ENCODE measurements at places on chromosomes 7 and 10.
A peak's percentile ranks its signal among the peaks of the same experiment; 100 is the strongest.

DNA sequence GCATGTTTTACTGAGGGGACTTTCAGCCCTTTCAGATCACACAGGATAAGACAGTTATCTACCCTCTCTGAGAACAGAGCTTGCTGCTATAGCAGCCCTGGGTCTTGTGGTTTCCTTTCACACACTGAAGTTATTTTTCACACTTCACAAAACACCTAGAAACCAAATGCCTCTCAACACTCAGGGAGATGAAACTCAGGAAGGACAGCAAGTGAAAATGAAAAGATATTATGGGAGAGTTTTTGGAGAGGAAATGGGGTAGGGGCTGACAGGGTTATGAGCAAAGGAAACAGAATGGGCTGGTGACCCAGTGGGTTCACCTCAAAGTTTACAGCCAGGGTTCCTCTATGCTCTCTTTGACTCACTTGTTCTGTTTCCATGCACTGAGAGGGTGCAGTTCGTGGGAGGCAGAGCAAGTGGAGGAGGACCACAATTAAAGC is 17.0 kb upstream of the GIMAP2 start:
- peak; percentile 51 for DNase-seq

GRCh38 chr10:14855453-14855852 is 17.3 kb downstream of the HSPA14 start:
- DNase-seq = no peak

GRCh38 chr10:115164220-115164619 is 71.1 kb downstream of the ATRNL1 start:
- no peak for DNase-seq

DNA sequence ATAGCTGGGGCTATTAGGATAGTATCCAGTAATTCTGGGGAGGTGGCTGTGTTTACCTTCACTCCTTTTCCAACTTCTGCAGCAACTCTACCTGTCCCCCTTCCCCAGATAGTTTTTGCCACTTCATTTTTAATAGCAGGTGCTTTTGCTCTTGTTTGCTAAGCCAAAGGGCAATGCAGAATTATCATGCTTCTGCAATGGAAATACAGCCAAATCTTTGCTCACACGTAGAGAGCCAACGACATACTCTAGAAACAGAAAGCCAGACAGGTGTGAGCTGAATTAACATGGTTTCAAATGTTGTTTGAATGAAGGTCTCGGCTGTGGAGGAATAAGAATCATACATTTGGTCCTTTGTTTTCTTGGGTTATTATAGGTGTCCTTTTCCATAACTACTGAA is 14.4 kb downstream of the PLEKHS1 start:
- no peak for DNase-seq

DNA sequence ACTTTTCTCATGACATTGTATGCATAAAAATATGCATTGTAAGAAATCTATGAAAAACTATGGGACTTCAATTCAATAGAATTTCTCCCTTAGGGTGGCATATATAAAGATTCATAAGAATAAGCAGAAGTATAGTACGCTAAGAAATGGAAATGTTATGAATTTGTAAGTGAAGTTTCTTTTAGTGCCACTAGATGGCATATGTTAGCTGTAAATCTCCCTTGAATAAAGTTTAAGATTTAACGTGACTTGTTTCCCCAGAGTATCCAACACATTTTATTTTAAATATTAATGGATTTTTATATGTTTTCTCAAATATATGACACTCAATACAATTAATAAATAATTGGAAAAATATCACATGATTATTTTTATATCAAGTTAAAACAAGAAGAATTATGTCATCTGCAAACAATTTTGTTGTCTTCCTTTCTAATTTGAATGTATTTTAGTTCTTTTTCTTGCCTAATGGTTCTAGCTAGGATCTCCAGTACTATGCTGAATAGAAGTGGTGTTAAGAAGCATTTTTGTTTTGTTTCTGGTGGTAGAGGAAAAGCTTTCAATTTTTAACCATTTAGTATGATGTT is 287.2 kb downstream of the HGF start:
- DNase-seq = no peak

GRCh38 chr10:77428691-77429395 is 208.8 kb downstream of the KCNMA1 start:
- no peak for DNase-seq

GRCh38 chr10:60759181-60759580 is 19.1 kb upstream of the CDK1 start:
- DNase-seq = no peak

- DNase-seq = no peak
Observed at GRCh38 chr10:6020826-6021225, 41.3 kb downstream of the IL2RA start.

- DNase-seq = no peak
Observed at GRCh38 chr10:71989661-71990454, 25.7 kb downstream of the CHST3 start.

DNA sequence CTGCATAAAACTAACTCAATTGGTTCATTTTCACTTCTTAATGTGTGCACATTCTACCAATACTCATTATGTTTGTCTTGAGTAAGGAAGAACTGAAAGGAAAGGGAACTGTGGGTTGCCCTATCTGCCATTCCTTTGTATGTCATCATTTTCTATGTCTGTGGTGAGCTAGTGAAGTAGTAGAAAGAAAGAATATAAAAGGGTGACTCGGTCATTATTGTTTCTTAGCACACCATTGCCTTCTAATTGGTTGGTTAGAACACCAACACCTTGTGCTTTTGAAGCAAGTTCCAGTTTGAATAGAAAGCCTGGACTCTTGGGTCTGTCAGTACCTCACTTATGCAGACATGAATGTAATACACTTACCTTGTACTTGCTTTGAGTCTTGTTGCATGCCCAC is 64.3 kb upstream of the MDFIC start:
- DNase-seq = no peak

DNA sequence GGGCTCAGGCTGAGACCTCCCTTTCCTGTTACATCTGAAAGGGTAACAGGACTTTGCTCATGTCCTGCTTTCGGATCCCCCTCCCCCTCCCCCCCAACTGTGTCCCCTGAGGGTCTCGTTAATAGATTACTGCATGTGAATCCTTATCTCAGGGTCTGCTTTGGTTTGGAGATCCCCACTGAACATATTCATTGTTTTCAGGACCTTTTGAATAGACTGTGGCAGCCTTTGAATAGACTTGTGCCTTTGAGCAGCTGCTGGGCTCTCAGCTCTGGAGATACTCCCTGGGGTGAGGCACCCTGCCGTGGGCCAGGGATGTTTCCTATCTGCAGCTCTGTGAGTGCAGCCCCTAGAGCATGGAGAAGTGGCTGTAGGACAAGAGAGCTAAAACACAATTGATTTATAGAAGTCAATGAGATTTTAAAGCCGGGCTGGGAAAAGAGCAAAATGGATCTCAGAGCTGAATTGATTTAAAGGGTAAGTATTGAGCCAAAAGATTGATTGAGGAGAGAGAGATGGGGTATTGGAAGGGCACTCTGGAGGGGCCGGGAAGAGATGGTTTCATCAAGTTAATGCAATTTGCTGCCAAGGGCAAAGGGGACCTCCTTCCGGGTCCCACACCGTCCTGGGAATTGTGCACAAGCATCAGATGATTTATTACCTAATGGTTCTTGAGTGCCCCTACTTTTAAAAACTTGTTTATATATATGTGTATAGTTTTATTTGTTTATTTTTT is 9.9 kb downstream of the ARHGAP22 start:
- DNase-seq = no peak

- DNase-seq = no peak
Observed at GRCh38 chr10:3076138-3076537, 8.8 kb downstream of the PFKP start.

DNA sequence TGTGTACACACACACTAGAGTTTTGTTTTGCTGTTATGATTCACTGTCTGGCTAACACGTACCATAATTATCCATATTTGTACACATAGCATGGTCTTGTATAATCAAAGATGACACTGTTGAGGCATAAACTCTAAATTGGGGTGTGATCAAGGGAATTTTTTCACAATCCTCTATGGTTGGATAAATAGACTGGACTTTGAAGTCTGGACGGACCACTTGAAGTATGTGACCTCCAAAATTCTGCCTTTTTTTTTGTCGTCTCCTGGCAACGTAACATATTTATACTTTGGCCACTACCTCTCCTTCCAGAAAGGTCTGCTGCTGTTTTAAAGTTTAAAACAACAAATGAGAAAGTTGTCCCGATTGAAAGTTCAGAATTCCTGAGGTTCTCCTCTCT is 193.4 kb downstream of the CACNB2 start:
- no peak for DNase-seq

- no peak for DNase-seq
Observed at GRCh38 chr7:142669074-142669654, 80.1 kb upstream of the PRSS1 start.

DNA sequence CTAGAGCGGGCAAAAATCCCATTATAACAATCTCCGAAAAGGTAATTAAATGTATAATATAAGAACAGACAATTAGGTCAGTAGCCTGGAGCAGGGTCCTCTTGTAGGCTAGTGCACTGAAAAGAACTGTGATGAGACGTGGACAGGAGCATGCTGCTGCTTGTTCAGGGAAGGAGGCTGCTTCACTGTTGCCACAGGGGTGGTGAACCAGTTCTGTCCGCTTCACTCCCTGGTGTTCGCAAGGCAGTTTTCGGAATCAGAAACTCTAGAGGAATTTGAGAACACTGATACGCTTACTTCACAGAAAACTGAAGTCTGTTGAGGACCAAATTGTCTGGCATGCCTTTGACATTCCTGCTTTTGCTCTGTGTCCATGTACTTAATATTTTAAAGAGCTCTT is 17.4 kb downstream of the ZNRF2 start:
- no peak for DNase-seq

DNA sequence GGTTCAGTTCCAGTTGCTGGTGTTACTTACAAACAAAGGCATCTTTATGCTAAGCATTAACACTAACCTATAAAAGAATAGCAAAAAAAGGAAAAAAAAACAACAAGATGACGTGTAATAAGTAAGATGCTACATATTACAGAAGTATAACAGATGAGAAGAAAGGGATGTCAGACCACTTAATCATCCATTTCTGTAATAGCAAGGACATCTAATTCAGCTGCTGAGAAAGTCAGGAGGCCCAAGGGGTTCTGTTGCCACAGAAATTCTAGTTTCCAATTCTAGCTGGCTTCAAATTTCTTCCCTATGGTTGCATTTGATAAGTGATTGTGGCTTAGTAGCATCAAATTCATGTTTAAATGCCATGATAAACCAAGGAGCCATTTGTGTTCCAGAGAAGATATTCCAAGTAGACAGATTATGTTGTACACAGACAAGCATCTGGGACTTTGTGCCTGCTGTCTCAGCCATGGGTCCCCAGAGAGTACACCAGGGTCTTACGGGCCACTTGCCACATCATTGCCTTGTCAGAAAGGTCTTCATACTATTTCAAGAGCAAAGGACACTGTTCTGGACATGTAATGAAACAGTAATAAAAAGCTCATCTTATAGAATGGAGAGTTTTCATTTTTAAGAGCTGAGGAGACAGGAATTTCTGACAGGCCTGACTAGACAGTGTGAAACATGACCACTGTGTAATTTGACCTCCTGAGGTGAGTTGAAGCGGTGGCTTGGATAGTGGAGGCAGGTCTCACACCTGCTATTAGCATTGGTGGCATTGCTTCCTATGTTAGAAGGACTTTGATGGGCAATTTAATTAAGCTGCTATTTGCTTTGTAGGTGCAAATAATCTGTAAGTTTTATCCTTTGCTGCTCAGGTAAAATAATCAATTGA is 4.2 kb upstream of the ASB4 start:
- no peak for DNase-seq

- no peak for DNase-seq
Observed at GRCh38 chr7:77727936-77728701, 31.9 kb downstream of the RSBN1L start.

- DNase-seq = no peak
Observed at GRCh38 chr7:16233517-16233916, 187.8 kb downstream of the CRPPA start.

DNA sequence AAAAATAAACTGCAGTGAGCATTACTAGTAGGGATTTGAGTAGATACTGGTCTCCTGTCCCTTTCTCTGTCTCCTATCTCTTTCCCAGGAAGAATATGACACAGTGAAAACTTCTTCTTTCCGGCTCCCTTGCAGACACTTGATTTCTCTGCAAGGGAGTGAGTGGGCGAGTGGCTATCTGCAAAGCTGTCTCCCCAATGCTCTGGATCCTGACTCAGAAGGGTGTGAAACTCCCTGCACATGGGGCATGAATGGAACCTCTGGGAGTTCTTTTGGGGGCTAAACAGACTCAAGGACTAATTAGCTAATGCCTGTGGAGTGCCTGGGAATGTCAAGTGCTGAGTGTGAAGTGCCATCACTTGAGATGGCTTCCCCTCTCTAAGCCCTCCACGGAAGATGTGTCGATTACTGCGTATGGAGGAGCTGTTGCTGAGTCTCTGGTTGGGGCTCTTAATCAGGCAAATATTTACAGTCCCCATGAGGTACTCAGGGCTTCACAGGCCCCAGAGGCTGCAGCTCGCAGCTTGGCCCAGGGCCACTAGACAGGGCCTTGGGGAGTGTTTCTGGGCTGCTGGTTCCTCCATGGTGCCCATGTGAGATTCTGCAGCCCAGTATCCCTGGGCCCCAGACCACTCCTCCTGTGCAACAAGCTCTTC is 139.8 kb downstream of the RPS24 start:
- no peak for DNase-seq

DNA sequence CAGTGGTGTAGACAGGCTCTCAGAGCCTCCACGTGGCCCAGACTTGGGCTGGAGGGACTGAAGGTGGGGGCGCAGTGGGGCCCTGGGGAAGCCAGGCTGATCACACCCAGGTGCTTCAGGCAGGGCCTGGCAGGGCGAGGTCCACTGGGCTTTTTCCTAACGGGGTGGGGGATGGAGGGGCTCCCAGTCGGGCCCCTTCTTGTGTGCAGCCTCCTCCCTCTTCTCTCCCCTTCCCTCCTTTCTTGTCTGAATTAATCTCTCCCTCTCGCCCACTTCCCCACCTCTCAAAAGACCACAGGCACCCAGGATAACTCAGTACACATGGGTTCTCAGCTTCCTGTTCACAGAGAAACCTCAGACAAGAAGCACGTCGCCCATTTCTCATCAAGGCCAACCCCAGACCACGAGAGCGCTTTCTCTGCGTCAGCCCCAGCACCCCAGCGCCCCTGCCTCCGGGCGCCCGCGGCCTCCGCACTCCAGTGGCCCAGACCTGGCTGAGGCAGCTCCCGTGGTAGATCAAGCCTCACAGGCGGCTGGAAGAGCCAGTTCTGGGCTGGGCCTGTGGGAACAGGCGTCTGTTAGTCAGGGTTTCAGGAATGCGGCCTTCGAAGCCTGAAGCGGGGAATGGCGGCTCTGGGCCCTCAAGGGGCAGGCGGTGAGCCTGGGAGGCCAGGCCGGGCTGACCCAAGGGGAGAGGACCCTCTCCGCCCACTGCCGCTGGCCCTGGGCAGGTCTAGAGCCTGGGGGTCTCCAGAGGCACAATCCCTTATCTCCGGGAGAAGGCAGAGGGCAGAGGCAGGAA is 50.6 kb downstream of the PWWP2B start:
- peak; percentile 73 for DNase-seq
